GM12892 (cell line): ENCODE measurements at places on chromosomes 7 and 10.

DNA sequence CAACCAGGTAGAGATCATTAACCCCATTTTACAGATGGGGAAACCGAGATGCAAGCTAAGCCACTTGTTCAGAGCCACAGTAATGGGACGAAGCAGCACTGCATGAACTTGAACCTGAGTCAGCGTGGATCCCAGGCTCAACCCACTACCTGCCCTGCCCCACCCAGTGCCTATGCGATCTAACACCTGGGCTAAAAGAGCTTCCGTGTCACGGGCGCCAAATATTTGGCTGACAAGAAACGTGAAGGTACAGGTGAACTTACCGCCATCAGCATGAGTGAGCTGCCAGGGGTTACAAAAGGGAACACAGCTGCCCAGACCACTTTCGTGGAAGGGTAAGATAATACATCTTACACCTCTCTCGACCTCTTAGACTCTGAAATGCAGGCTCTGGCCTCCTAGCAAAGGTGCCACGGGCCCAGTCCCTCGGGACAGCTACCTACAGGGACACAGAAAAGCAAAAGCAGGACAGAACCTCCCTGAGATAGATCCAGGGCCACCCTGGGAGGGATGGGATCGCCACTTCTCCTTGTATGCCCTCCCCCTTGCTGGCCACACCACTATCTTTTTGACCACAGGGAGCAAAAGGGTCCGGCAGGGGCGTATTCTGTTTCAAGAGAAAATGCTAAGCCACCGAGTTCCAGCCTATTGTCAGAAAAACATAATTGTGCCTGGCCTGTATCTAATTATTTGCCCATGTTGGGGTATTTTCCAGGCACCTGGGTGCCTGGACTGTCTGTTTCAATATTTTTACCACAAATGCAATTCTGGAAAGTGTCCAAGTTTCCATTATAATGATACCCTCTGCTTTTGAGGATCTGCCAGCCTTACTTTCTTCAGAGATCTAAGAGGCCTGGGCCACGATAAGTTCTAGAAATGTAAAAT lies 6.4 kb downstream of the CHST15 start:
- DNase-seq = no peak

- DNase-seq = no peak
Observed at GRCh38 chr7:116797612-116798011, 64.8 kb upstream of the CAPZA2 start.

- DNase-seq = no peak
Observed at GRCh38 chr7:76330673-76331072, 28.1 kb downstream of the YWHAG start.

- DNase-seq = no peak
Observed at GRCh38 chr7:109215341-109215740, 645.7 kb downstream of the DNAJB9 start.
